ENCODE measurements at places on chromosomes 13 and 19.
A peak's percentile ranks its signal among the peaks of the same experiment; 100 is the strongest.

DNA sequence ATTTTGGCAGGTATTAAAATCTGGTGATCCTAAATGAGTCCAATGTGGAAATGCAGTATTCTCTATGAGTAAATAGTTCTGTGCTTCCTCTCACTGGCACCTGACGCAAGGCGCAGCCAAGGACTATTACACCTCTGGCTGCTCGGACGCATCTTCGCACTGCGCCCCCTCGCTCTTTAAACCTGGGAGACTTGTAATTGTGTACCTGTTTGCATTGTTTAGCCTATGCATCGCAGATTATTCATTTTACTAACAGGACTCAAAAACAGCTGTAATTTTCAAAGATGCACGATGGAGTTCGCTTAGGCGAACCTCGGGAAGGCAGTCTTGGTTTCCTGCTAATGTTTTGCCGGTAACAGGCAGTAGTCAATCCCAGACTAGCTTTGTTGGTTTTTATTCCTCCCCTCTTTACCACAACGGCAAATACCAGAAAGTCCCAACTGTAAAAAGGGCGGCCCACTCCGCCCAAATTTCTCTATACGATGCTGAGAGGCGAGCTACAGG lies 113.2 kb downstream of the KCNRG start:
- DNase-seq = no peak

DNA sequence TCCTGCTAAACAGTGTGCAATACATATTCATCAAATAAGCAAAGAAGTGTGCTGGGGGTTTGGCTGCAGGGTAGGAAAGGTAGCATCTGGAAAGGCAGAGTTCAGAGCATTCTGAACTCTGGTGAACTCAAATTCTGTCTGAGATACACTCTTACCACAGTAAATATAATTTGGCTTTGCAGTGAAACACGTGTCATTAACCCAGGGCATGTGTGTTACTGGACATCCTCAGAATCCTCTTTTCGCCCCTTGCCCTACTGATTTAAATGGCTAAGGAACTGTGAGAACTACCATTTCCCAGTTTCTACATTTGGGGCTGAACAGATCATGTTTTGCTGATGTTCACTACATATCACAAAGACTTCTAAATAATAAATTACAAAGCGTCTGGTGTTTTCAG lies 562.8 kb upstream of the SGCG start:
- DNase-seq = no peak

- no peak for DNase-seq
Observed at GRCh38 chr13:85567909-85568308, 231.3 kb downstream of the SLITRK6 start.

DNA sequence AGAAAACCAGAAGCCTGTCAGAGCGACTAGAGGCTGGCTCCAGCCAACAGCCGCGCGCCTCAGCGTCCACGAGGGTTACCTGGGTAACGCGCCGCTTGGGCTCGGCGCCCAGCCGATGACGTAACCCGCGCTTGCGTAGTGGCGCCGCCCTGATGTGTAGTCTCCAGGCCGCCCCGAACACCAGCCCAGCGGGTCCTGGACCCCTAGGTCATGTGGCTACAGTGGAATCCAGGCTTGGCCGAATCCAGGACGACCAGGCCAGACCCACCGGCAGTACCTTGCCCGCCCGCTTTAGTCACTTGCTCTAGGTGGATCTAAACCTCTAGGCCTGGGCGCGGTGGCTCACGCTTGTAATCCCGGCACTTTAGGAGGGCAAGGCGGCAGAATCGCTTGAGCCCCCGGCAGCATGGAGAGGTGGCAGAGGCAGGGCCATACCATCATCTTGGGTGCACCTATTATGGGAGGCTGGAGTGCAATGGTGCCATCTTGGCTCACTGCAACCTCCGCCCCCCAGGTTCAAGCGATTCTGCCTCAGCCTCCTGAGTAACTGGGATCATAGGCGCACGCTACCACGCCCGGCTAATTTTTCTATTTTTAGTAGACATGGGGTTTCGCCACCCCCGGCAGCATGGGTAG lies 7.2 kb upstream of the ZNF606 start:
- DNase-seq = no peak

- DNase-seq = no peak
Observed at GRCh38 chr13:92769046-92769445, 457.6 kb upstream of the GPC6 start.

DNA sequence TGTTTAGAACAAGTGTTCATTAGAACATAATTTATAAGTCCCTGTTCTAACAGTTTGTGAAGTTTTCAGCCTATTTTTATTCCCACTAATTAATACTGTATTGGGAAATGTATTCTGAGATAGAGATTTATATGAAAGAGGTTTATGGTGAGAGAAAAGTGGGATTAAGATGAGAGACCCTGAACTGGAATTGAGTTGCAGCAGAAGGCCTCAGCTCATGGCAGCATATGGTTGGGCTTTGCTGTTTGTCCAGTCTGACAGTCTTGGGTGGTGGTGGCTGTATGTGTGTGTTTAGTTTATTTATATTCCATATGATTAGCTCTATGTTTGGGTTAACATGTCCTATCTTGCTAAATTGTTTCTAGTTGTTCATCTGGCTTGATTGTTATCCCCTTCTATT lies 575.1 kb downstream of the SLITRK5 start:
- DNase-seq = no peak

- DNase-seq = no peak
Observed at GRCh38 chr13:60230593-60230992, 66.9 kb upstream of the DIAPH3 start.

- no peak for DNase-seq
Observed at GRCh38 chr13:97875911-97876310, 77.6 kb upstream of the IPO5 start.

- peak; percentile 34 for DNase-seq
Observed at GRCh38 chr19:15631817-15632216, 8.9 kb upstream of the CYP4F3 start.

GRCh38 chr19:30178721-30179402 lies 193.3 kb upstream of the ZNF536 start:
- no peak for DNase-seq

GRCh38 chr19:19493841-19494546 lies 21.4 kb downstream of the TSSK6 start:
- no peak for DNase-seq

DNA sequence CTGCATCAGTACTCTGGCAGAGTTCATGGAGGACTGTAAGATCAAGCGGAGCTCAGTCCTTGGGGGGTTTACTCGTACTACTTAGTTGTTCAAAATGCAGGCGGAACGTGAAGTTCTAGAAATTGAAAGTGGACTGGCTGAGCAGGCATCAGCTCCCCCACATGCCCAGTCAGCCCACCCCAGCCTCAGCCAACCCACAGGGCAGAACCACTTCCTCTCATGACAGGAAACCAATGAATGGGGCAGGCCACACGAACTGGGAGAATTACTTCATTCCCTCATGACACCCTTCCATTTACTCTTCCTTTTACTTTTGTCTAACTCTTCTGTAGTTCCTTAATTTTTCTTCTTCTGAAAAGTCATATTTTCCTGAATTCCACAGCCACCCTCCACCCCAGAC lies 71.9 kb downstream of the FLT1 start:
- DNase-seq = no peak

DNA sequence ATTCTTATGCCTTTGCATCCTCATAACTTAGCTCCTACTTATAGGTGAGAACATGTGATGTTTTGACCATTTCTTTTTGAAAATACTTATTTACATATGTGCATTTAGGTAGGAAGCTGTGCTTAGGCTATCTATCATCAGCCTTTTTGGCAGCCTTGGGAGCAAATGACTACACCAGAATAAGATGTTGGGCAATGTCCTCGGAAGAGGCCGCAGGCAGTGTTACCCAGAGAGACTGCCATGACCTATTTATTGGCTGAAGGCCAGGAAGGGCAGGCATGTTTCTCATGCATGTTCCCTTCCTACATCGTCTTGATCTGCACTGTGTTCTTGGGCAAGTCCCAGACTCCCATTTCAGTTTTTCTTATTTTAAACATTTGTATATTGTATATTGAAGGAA lies 122.3 kb downstream of the B3GLCT start:
- no peak for DNase-seq

- no peak for DNase-seq
Observed at GRCh38 chr13:98664924-98665637, 87.4 kb downstream of the SLC15A1 start.

DNA sequence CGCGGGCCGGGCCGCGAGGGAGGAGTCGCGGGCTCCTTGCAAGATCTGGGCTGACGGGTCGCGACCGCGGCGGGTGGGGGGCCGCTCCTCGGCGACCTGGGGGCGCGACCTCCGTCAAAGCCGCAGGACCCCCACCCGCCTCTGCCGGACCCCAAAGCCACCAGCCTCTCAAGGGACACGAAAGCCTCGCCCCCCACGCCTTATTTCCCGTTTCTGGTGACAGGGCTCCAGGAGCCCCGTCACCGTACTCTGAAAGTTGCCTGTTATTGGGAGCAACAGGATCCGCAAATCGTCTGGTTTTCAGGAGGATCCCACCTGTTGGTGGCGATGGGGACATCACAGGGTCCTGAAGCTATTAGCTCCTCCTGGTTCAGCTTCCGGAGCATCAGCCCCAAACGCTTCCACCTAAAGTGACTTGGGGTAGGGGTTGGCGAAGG lies 530 bp downstream of the MAU2 start:
- DNase-seq = peak; percentile 19

GRCh38 chr19:45238556-45238955 lies 6.7 kb downstream of the EXOC3L2 start:
- DNase-seq = no peak

DNA sequence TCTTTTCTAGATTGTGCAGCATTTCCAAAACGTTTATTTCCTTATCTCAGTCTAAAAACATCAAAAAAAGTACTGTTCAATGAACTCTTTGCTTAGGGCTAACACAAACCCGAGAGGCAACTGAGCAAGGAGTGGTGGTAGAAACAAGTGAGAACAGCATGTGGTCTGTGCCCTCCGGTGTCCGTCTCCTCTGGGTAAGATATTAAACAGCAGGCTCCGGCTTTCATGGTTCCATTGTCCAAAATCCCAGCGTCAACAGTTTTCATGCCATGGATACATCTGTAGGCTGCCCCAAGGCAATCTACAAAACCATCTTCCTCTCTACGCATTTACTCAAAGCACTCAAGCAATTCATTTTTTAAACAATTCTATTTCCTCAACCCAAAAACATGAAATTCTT lies 22.8 kb downstream of the DCLK1 start:
- no peak for DNase-seq

- DNase-seq = no peak
Observed at GRCh38 chr13:83325125-83325853, 557.0 kb downstream of the SLITRK1 start.

- no peak for DNase-seq
Observed at GRCh38 chr19:48975947-48976847, 11.1 kb downstream of the FTL start.

GRCh38 chr13:95388420-95389079 lies 87.3 kb upstream of the ABCC4 start:
- DNase-seq = no peak

DNA sequence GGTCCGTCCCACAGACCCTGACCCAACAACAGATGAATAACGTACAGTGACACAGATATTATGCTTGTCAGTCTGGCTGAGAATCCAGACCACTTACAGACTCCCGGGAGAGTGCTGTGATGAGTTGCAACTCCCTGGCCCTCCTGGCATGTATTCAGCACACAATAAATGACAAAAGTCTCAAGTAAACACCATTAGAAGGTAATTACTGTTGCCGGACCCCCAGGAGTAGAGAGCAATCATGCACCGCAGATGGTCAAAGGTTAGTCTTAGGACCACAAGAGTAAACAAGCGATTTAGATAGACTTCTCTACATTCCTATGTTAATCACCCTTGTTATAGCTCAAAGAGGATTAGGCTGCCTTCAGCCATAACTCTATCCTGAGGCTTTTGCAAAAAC lies 726.4 kb upstream of the GPC6 start:
- no peak for DNase-seq

- no peak for DNase-seq
Observed at GRCh38 chr19:10112037-10112761, 706 bp downstream of the P2RY11 start.

DNA sequence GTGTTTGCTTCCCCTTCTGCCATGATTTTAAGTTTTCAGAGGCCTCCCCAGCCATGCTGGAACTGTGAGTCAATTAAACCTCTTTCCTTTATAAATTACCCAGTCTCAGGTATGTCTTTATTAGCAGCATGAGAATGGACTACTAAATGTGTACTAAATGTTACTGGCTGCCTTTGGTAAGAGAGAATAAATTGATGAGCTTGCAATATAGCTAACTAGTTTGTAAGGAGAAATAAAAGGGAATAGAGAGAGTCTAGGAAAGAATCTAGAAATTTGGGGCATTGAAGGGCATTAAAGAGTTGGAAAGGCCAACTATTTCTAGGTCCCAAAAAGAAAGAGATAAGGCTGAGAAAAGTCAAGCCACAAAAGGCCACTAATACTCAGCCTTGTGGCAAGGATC lies 5.5 kb upstream of the SOHLH2 start:
- DNase-seq = no peak

DNA sequence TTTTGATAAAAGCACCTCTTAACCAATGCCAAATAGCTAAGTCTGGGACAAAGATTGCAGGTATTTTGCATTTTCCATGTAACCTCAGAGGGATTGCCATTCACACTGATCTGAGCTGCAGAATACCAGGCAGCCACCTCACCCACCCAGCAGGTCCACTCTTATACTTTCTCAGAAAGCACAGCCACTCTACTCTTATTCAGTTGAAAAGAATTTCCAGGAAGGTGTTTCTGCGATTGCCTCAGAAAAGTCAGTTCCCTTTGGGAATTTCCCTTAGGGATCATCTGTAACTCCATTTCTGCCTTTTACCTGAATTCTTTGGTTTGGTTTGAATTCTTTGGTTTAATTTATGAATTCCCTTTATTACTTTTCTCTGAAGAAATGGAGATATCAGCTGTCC lies 904 bp upstream of the ALOX5AP start:
- DNase-seq = no peak

DNA sequence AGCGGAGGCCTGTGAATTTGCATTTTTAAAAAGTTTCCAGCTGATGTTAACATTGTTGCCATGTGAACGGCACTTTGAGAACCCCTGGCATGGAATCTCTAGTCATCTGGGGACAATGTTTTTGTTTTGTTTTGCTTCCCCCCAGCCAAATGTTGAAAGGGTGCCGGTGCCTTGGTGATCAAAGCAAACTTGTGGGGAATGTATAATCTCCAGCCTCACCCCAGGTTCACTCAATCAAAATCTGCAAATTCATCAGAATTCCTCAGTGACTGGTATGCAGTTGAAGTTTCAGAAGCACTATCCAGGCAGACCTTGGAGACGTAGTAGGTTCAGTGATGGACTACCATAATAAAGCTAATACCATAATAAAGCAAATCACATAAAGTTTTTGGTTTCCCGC lies 428.7 kb downstream of the MYO16 start:
- no peak for DNase-seq

GRCh38 chr19:48461982-48462655 lies 6.7 kb downstream of the KCNJ14 start:
- no peak for DNase-seq

GRCh38 chr13:21537105-21537504 lies 66.9 kb downstream of the MICU2 start:
- DNase-seq = no peak
